ENCODE measurements at places on chromosomes 16 and 17.

DNA sequence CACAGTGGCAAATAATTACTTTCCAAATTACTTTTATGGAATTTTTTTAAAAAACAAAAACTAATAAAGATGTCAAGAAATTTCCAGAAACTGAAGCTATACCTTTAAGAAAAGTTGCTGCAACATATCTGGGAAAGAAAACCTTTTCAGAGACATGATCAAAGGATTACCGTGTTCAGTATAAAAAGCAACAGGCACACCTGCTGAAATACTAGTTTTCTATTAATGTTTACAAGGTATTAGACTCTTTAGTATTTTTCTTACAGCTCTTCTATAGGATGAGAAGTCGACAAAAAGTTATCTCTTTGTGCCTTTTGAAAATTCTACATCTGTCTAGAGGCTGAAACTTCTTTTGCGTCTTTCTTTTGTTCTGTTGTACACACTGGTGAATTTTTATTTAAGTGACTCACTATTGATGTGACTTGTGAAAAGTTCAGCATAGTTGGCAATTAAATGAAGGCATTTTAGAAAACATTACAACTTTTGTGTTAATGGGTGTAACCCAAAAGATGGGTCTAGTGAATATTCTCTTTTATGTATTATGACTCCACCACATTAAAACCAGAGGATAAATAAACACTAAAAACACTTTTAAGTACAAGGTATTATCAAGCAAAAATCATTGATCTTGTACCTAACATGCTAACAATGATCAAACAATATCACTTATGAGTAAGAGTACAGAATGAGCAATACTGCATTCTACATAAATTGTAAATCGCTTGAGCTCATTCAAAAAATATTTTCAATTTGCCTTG is 23.8 kb downstream of the NACA2 start:
- DNase-seq: no peak

DNA sequence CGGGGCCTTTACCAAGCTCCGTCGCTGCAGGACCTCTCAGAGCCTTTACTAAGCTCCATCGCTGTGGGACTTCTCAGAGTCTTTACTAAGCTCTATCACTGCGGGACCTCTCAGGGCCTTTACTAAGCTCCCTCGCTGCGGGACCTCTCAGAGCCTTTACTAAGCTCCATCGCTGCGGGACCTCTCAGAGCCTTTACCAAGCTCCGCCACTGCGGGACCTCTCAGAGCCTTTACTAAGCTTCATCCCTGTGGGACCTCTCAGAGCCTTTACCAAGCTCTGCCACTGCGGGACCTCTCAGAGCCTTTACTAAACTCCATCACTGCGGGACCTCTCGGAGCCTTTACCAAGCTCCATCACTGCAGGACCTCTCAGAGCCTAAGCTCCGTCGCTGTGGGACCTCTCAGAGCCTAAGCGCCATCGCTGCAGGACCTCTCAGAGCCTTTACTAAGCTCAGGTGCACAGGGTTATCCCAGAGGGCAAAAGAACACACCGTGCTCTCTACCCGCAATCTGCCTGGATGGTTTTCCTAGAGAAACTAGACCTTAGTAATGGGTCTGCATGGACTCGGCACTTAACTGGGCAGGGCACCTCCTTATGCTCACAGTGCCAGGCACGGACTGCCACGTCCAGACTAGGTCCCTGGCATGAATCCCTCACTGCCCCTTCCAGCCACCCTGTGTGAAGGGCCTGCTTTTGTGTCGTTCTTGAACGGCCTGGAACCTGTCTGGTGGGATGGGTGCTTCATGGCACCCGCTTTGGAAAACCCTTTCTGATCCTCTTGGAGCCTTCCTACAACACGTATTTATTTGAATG is 69.2 kb upstream of the DOC2B start:
- DNase-seq: no peak

DNA sequence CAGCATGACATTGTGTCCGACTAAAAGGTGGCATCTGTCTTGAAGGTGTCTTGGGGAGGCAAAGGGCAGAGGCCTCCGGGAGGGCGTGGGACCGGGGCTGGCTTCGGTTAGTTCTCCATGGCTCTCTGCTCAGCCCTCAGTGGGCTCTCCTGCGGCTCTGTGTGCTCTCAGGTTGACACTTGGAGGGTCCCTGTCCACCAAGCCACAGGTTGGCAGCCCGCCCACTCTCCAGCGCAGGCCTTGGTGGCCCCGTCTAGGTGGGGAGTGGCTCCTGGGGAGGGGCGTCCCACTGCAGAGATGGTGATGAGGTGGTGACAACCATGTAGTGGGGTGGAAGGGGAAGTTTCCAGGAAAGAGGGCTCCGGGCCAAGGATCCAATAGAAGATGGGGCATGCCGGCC is 31.6 kb downstream of the ADGRG5 start:
- no peak for DNase-seq

- no peak for DNase-seq
These were observed 51.4 kb downstream of the SREBF1 start for GRCh38 chr17:17785407-17785806.

DNA sequence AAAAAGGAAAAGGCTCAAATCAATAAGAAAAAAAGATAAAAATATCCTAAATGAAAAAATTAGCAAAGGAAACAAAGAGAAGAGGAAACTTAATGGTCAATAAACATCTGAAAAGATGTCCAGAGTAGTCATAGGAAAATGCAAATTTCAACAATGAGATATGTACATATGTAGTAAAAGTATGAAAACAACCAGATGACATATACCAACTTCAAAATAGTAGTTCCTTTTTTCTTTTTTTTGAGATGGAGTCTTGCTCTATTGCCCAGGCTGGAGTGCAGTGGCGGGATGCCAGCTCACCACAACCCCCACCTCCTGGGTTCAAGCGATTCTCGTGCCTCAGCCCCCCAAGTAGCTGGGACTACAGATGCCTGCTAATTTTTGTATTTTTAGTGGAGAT is 21.7 kb upstream of the NFAT5 start:
- DNase-seq: no peak

- DNase-seq: no peak
These were observed 45.1 kb downstream of the TNFRSF13B start for GRCh38 chr17:16926571-16927451.

DNA sequence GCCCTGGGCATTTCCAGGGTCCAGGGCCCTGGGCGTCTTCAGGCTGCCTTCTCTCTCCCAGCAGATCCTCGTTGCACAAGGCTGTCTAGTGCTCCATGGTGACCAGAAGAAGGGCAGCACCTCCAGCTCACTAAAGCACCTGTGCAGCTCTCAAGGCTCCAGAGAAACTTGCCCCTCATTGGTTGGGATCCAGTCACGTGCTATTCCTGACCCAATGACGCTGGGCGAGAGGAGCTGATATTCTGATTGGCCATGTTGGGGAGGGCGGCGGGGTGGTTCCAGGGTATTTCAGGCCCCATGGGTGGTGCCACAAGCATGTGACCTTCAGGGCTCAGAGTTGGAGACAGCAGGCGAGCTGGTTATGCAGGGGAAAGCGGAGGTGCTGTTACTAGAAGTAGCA is 309.1 kb downstream of the TOX3 start:
- no peak for DNase-seq

DNA sequence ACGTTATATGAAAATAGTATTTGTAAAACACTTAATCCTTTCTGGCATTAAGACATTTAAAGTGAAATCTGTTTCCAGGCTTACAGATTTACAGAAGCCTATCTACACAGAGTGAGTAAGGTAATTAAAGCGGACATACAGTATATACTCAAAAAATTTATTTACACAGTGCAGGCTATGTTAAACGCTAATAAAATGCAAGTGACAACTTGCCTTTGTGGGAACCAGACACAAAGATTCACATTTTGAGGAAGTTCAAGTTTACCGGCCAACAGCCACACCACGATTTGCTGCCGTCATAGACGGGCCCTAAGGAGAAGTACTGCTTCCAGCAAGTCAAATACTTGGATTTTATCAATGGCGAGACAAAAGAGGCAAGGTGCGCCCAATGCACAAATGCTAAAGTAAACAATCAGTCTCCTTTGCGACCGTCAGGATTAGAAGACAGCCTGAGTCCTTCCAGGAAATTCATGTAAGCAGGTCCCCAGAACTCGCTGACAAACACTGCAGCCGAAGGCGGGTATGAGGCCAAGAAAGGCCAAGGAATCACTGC is 801 bp downstream of the VPS35 start:
- DNase-seq: peak; percentile 76

- peak; percentile 32 for DNase-seq
These were observed 49.9 kb downstream of the NLRC5 start for GRCh38 chr16:57039148-57039812.

DNA sequence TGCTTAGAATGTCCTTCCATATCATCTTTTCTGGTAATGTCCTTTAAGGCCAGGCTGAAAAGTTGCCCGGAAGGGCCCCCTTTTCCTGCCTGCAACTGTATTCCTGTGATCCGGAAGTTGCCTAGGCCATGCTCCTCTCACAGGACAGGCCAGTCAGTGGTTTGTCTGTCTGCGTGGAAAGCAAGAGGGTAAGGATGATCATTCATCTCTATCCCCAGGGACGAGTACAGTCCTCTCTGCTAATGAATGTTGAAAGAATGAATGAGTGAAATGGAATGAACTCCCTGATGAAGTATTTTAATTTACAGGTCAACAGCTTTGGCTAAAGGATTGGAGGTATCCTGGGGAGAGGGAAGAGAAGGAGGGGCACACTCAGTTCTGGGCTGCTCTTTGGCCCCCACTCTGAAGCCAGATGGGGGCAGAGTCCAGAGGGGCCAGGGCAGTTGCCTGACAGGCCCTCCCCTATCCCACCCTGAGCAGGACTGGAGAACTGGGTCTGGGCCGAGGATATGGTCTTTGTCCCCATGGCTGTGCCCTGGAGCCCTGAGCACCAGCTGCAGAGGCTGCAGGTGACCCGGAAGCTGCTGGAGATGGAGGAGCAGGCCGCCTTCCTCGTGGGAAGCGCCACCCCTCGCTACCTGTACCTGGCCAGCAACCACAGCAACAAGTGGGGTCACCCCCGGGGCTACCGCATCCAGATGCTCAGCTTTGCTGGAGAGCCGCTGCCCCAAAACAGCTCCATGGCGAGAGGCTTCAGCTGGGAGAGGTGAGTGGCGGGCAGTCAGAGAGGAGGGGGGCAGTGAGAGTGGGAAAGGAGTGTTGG is 3.2 kb downstream of the AOC3 start:
- no peak for DNase-seq

DNA sequence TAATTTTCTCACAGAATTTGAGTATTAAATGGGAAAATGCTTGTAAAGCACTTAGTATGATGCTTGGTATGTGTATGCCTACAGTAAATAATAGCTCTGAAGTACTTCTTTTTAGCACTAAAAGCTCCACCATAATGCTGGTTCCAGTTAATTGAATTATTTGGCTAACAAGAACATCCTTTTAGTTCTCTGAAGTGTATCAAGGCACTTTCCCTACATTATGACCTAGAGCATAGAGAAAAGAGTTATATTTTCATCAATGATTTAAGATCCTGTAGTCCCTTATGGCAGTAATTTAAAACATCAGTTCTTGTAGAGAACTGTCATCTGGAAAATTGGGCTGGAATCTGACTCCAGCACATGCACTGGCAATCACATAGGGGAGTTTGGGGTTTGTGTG is 21.9 kb upstream of the PHAF1 start:
- DNase-seq: no peak

- no peak for DNase-seq
These were observed 45.6 kb downstream of the CBFA2T3 start for GRCh38 chr16:88931373-88931900.

DNA sequence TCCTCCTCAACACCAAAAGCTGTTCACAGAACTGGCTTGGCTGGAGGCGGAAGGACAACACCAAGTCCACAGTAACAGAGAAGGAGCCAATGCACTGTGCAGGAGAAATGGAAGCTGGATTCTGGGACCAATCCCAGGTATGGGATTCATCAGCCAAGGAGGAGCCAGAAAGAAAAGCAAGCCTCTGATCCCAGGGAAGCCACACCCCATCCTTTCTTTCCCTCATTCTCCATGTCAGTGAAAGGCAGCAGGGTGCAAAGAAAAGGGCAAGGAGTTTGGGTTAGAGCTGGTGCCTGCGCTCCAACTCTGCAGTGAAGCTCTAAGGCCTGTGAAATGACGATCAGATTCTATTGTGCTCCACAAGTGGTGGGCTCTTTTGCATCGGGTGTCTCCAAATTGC is 11.0 kb downstream of the DCAKD start:
- no peak for DNase-seq

GRCh38 chr16:82735673-82736091 is 108.9 kb downstream of the CDH13 start:
- no peak for DNase-seq

DNA sequence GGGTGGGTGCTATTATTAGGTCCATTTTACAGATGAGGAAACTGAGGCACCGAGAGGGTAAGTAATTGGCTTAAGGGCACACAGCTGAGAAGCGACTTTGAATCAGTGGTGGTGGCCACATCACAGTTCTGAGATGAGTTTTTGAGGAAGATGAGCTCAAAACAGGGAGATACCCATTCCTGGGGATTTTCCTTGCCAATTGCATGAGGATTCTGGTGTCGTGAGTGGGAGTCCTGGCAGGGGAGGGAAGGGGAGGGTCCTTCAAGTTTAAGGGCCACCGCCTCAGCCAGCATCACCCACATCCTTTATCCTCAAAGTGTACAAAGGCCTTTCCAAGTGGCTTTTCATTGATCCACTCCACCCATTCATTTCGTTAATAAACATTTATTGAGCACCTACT is 45.3 kb downstream of the IL21R start:
- no peak for DNase-seq

GRCh38 chr16:10296956-10297340 is 88.9 kb upstream of the ATF7IP2 start:
- no peak for DNase-seq

DNA sequence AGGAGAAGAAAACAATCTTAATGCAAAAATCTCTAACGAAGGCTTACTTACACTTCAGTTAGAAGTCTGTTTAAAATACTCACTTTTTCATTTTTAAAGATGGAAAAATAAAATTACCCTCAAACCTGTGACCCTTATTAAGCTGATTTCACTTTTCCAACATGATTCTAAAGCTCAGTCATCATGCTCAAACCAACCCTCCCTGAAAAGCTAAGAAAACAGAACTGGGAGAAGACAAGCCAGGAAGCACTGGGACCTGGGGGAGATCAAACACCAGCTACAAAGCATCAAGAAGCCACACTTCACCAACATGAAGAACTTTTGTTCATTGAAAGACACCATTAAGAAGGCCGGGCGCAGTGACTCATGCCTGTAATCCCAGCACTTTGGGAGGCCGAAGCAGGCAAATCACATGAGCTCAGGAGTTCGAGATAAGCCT is 88.8 kb downstream of the LITAF start:
- DNase-seq: no peak

DNA sequence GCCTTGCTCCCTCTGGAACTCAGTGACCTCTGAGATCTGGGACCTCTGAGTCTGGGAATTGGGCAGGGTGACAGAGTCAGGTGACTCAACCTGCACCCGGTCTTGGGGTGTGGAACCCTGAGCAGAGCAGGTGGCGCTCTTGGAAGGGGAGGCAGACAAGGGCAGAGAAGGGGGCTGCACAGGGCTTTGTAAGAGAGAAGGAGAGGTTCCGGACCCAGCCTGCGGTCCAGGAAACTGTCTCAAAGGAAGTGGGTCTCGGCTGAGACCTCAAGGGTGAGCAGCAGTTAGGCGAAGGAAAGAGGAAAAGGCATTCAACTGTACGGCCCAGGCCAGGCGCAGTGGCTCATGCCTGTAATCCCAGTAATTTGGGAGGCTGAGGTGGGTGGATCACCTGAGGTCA is 10.0 kb upstream of the RIPOR1 start:
- no peak for DNase-seq

All from CD4-positive, alpha-beta T cell treated with Interleukin-15 for 4 hours (primary cell).